ENCODE measurements at places on chromosomes 4 and X. TPM values are rescaled to one million over a fixed set of nuclear protein-coding genes. Genes with fewer than 3 reads are reported as not detected.

The PIN4 gene
- 10.4 TPM for total RNA-seq

- no peak for DNase-seq
Measured at GRCh38 chr4:30847167-30847566, 127.0 kb downstream of the PCDH7 start.

The MAGEC1 gene
- total RNA-seq: not detected

The SPANXD gene
- not detected for total RNA-seq

- DNase-seq: no peak
Measured at GRCh38 chrX:105173071-105173470, 47.4 kb downstream of the TEX13A start.

GRCh38 chr4:52836678-52837077, 25.4 kb upstream of the RASL11B start:
- DNase-seq: no peak

- no peak for DNase-seq
Measured at GRCh38 chrX:129706400-129707072, 32.2 kb upstream of the XPNPEP2 start.

The EMCN gene
- total RNA-seq: 2.8 TPM

- no peak for DNase-seq
Measured at GRCh38 chr4:181661923-181662322, 581.3 kb upstream of the TENM3 start.

DNA sequence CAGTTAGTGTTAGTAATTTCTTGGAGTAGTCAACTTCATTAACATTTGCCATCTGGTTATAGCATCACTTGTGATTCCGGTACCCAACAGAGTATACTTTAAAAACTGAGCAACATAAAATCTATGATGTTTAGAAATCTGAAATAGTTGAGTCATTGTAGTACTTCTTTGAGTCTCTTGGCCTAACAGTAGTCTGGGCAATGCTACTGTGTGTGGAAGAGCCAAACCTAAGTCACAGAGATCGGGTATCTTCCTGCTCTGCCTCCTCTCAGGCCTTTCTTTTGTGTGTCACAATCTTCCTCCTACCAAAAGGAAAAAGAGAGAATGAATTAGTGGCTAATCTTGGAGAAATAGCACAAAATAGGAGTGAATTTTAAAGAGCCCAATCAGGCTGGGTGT, 25.5 kb downstream of the DCUN1D4 start:
- DNase-seq: no peak

DNA sequence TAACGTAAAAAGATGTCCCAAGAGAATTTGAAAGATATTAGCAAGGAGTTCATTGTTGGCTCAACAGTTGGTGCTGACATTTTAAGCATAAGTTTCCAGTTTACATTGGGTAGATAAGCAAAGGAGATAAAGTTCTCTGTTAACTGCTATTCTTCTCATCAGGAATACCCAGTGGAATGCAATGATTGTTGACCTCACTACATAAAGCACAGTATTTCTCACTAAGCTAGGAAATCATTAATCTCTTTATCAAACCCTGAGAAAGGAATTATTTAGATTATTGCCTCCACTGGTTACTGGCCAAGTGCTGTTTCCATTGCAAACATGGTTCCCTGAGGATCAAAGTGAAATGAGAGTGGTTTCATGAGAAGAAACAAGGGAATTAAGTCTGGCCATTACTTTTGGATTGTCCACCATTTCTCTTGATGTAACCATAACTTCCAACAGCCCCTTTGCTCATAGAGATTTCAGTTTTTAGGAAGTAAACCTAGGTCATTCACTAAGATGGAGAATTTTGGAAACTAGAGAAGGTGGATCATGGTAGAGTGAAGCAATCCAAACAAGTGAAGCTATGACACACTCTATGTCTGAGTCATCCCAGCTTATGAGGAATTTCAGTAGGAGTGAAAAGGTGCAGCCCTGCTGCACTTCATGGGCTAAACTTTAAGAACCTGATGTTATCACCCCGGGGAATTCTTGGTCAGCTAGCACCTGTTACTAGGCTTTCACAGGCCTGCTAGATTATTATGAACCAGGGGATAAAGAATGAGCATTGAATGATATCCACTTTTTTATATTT, 163.4 kb downstream of the AREG start:
- no peak for DNase-seq

The C4orf51 gene
- total RNA-seq: not detected

DNA sequence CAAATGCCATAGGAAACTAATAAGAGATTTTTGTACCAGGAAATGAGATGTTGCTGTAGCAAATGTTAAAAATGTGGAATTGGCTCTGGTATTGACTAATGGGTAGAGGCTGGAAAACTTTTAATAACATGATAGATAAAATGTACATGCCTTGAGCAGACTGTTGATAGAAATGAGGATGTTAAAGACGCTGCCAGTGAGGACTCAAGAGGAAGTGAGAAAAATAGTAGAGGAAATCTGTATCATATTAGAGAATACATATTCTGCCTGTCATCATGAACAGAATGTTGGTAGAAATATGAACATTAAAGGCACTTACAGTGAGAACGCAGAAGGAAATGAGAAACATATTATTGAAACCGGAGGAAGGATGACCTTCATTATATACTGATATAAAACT, 577.2 kb upstream of the HTR2C start:
- no peak for DNase-seq

- no peak for DNase-seq
Measured at GRCh38 chr4:162360369-162361149, 196.8 kb upstream of the FSTL5 start.

GRCh38 chr4:151468715-151469696, 60.0 kb downstream of the FHIP1A start:
- DNase-seq: no peak

GRCh38 chr4:73127839-73128453, 58.4 kb upstream of the COX18 start:
- no peak for DNase-seq

The TMSB15A gene
- not detected for total RNA-seq

- no peak for DNase-seq
Measured at GRCh38 chr4:646460-646859, 21.1 kb downstream of the PDE6B start.

- DNase-seq: no peak
Measured at GRCh38 chr4:102817613-102818268, 9.6 kb downstream of the UBE2D3 start.

- DNase-seq: no peak
Measured at GRCh38 chr4:41065434-41066006, 148.8 kb downstream of the APBB2 start.

The TENM3 gene
- total RNA-seq: 1.6 TPM

GRCh38 chrX:65871671-65872311, 168.1 kb downstream of the VSIG4 start:
- peak; percentile 61 for DNase-seq

GRCh38 chr4:57117491-57117890, 7.3 kb upstream of the IGFBP7 start:
- DNase-seq: no peak

DNA sequence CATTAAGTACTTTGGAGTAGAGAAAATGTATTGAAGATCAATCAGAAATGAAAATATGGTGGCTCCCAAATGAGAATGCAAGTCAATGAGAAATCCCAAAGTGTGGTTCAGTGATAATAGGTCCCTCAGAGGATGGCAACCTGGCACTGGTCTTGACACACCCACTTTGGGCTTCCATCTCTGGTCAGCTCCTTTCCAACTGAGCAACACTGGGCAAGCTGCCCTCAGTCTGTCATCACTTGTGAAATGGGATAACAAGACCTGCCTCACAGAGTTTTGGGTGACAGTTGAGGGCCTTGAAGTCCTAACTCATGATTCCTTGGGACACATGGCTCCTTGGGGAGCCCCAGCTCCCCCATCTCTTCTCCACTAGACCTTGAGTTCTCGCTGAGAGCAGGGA, 29.0 kb upstream of the MAMLD1 start:
- no peak for DNase-seq

- DNase-seq: no peak
Measured at GRCh38 chr4:6180841-6181631, 19.3 kb downstream of the JAKMIP1 start.

The JCHAIN gene
- 396 TPM for total RNA-seq

- DNase-seq: no peak
Measured at GRCh38 chr4:137375111-137375850, 157.0 kb downstream of the PCDH18 start.

The LGI2 gene
- total RNA-seq: 0.82 TPM

DNA sequence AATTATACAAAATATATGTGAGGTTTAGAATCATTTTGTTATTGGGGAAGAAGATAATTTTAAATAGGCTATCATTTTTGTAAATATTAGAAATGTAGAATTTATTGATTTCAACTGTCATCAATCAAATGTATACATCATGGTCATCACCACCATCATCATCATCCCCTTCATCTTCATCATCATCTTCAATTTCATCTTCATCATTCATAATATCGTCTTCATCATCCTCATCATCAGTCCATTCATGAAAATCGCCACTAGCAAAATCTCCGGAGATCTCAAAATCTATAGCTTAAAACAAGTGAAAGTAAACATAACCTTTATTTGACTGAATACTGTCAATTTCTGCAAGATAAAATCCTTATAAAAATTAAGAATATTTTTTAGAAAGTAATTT, 499.5 kb downstream of the SPOCK3 start:
- no peak for DNase-seq

- no peak for DNase-seq
Measured at GRCh38 chr4:70818173-70818855, 21.4 kb downstream of the GRSF1 start.

The WNK3 gene
- 0.12 TPM for total RNA-seq

- no peak for DNase-seq
Measured at GRCh38 chr4:44425614-44426208, 22.9 kb downstream of the KCTD8 start.

The RAB9B gene
- 1.2 TPM for total RNA-seq

- DNase-seq: peak; percentile 48
Measured at GRCh38 chrX:63350465-63350877, 661 bp downstream of the SPIN4 start.

DNA sequence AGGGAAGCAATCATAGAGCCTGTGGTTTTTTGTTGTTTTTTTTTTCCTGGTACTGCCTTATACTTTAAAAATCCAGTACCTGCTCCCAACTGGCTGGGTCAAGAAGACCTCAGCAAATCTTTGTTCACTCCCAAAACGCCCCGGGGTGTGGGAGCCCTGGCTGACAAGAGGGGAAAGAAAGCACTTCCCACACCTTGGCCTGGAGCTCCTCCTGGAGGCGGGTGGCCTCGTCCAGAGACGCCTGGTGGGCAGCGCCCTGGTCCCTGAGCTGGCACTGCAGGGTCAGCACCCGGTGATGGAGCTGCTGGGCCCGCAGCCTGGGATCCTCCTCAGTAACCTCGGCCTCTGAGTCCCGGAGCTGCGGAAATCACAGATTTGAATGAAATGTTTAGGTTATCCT, 38.2 kb downstream of the C4orf50 start:
- no peak for DNase-seq

The DAPP1 gene
- 3.6 TPM for total RNA-seq

GRCh38 chrX:20412871-20413486, 146.3 kb upstream of the RPS6KA3 start:
- no peak for DNase-seq

GRCh38 chr4:2007804-2008670, 737 bp downstream of the NELFA start:
- no peak for DNase-seq

- DNase-seq: no peak
Measured at GRCh38 chr4:180852738-180853137, 1390.5 kb upstream of the TENM3 start.

GRCh38 chr4:186724058-186724863, 605 bp upstream of the FAT1 start:
- DNase-seq: peak; percentile 50

- DNase-seq: no peak
Measured at GRCh38 chr4:158571736-158572135, 50.1 kb downstream of the RXFP1 start.

The PHEX gene
- not detected for total RNA-seq

DNA sequence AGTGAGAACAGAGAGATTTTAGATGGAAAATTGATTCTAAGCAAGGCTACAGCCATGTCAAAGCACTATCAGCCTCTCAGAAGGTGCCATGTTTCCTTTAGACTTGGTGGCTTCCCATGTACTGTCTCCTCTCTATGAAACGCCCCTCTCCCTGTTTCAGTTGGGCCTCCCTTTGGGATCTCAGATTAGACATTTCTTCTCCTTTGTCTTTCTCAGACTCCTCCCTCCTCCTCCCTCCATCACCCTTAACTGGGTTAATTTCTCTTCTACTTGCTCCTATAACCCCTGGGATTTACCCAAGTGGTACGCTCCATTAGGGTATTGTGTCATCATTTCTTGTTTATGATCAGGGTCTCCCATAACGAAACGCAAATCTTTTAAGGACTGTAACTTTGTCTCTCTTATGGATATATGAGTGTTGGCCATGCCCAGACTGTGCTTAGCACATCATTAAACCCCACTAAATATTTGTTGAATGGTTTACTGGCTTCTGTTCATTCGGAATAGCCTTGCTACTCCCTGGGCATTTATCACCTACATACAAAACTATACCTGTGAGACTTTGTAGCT, 106.8 kb downstream of the FAM9B start:
- no peak for DNase-seq

- DNase-seq: no peak
Measured at GRCh38 chr4:175470131-175470530, 341.9 kb downstream of the GPM6A start.

- no peak for DNase-seq
Measured at GRCh38 chrX:14497184-14497666, 32.1 kb upstream of the GLRA2 start.

The ARHGAP24 gene
- 4.2 TPM for total RNA-seq

DNA sequence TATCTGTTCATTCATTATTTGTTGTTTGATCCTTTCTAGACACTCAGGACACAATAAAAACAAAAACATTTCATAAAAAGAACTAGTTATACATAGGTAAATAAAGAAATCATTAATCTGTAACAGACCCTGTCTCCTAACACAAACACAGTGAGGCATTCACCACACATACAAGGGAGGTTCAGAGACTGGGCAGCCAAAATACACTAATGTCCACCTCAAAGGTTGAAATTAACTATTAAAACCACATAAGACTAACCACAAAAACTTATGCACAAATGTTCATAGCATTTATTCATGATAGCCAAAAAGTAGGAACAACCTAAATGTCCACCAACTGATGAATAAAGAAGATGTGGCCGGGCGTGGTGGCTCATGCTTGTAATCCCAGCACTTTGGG, 7.8 kb downstream of the PAPSS1 start:
- DNase-seq: no peak

GRCh38 chr4:13162886-13163285, 321.3 kb downstream of the RAB28 start:
- DNase-seq: no peak

- DNase-seq: no peak
Measured at GRCh38 chr4:185835814-185836213, 23.8 kb upstream of the SORBS2 start.

DNA sequence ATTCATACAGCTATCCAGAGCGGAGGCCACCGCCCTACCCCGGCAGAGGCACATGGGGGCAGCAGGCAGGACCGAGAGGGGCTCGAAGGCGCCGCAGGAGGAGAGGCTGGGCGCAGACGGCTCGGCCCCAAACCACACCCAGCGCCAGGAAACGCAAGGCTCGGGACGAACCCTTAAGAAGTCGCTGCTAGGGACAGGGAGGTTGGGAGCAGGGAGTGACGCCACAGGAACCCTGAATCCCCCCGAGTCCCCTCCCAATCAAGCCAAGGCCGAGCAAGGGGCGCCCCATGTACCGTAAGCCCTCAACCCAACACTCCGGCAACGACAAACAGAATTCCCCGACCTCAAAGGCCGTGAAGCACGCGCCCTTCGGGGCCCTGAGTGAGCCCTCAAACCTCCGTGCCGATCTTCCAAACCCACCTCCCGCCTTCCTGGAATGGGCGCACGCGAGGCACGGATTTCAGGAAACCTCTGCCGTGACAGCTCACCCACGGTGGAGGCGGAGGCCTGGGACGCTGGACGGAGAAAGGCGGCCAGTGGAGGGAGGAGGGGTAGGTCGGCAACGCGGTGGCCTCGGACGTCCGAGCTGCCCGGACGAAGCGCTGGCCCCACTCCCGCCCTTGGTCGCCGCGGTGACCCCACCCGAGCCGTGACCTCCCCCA, 1.8 kb downstream of the ZFYVE28 start:
- DNase-seq: peak; percentile 70

Measured in colonic mucosa (tissue), 4 donors.